T-helper 2 cell treated with Interferon-gamma antibody and Interleukin-4, amounts not matched to agents 5 μg/mL and 100 μg/mL, for 36 hours (primary cell): ENCODE measurements at places on chromosomes 6 and 20.

DNA sequence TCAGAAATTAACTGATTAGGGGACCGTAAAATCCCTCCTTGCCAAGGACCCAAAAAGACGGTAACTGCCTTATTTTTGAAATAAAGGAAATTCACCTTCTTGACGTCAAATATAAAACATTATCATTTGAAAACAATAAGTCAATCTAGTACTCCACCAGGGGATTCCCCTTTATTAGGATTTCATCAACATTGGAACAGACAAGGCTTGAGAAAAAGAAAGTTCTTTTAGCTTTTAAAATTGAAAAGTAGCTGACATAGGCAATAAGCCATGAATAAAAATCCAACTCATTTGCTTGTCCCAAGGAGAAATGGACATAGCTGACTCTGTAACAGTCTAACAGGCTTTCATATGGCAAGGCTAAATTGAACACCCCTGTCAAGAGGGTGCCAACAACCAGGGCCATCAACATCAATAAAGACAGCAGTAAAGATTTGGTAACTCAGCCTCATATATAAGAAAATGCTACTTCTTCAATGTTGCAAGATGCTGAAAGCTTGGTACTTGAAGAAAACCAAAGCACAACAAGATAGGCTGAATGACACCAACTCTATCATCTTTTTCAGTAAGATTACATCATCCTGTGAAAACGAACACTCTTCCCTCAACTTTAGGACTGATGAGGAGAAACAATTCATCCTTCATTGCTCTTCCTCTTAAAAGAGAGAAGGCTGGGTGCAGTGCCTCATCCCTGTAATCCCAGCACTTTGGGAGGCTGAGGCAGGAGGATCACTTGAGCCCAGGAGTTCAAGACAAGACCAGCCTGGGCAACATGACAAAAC is 121.0 kb upstream of the PRDM1 start:
- peaks cover 3% of the 10 kb centered on the region for H3K36me3 ChIP-seq
- H3K27ac ChIP-seq = no peak overlapping the region
- peaks cover 15% of the 10 kb centered on the region for H3K4me1 ChIP-seq
- no peak for DNase-seq

- no peak overlapping the region for H3K27ac ChIP-seq
- H3K4me1 ChIP-seq = peaks cover 7% of the 10 kb centered on the region
- DNase-seq = no peak
- H3K4me3 ChIP-seq = peak overlapping the region; percentile 78
- H3K36me3 ChIP-seq = no peaks in the 10 kb centered on the region
- H3K27me3 ChIP-seq = no peaks in the 10 kb centered on the region
These were observed 307.9 kb upstream of the SLC35B3 start for GRCh38 chr6:8743170-8743745.

DNA sequence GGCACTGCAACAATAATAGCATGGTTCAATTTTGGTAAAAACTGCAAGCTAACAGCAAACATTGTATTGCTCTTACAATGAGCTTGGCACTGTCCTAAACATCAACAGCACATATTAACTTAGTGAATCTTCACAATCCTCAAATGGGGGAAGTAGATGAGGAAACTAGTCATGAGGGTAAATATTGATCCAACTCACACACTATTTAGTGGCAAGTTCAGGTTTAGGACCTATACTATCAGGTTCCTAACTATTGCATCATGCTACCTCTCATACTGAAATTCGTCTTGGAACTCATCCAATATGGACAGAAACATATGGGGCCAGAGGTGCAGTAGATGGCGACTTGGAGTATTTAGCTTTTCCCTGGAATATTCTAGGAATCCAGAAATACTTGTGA is 34.2 kb downstream of the FKBP1C start:
- no peaks in the 10 kb centered on the region for H3K36me3 ChIP-seq
- H3K27me3 ChIP-seq = no peaks in the 10 kb centered on the region
- no peak overlapping the region for H3K27ac ChIP-seq
- no peaks in the 10 kb centered on the region for H3K4me1 ChIP-seq
- no peak for DNase-seq

GRCh38 chr6:11237428-11237827 is 5.0 kb upstream of the NEDD9 start:
- DNase-seq = no peak
- peaks cover 35% of the 10 kb centered on the region for H3K4me1 ChIP-seq
- peaks cover 25% of the 10 kb centered on the region for H3K36me3 ChIP-seq
- H3K27ac ChIP-seq = peak overlapping the region; percentile 64

DNA sequence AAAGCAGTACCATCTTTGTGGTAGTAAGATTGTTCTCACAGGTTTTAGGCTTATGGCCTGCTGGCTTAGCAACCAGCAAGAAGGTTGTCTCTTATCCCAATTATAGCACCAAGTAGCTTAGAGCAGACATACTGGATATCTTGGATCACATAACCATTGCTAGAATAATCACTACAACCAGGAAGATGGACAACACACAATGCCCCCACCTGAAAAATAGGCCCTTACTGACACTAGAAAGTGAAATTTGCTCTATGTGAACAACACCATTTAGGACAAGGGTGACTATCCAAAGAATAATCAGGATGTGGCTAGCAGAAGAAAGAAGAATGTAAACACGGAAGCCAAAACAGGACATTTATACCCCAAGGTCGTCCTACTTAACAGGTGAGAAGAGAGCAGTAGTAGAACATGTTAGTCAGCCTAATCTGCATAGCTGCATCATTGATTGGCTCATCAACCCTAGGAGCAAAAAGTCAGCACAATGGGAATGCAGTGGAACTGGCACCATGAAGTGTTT is 172.7 kb upstream of the MARCKS start:
- H3K27ac ChIP-seq = no peak overlapping the region
- no peak for DNase-seq
- H3K27me3 ChIP-seq = no peaks in the 10 kb centered on the region
- H3K4me3 ChIP-seq = no peak overlapping the region
- H3K4me1 ChIP-seq = no peaks in the 10 kb centered on the region

GRCh38 chr20:23928788-23929187 is 49.2 kb upstream of the CST5 start:
- peaks cover 1% of the 10 kb centered on the region for H3K36me3 ChIP-seq
- no peak for DNase-seq
- H3K27ac ChIP-seq = no peak overlapping the region
- peaks cover 2% of the 10 kb centered on the region for H3K27me3 ChIP-seq
- H3K4me3 ChIP-seq = no peak overlapping the region
- H3K4me1 ChIP-seq = peaks cover 14% of the 10 kb centered on the region

GRCh38 chr6:722077-722524 is 29.2 kb upstream of the EXOC2 start:
- peaks cover 10% of the 10 kb centered on the region for H3K4me1 ChIP-seq
- peak; percentile 68 for DNase-seq
- H3K27me3 ChIP-seq = peaks cover 20% of the 10 kb centered on the region

- no peak for DNase-seq
- H3K27me3 ChIP-seq = no peaks in the 10 kb centered on the region
- peak overlapping the region; percentile 97 for H3K4me3 ChIP-seq
- peaks cover 34% of the 10 kb centered on the region for H3K4me1 ChIP-seq
- peak overlapping the region; percentile 92 for H3K27ac ChIP-seq
These were observed 423 bp downstream of the KLHDC3 start for GRCh38 chr6:43014434-43014909.

DNA sequence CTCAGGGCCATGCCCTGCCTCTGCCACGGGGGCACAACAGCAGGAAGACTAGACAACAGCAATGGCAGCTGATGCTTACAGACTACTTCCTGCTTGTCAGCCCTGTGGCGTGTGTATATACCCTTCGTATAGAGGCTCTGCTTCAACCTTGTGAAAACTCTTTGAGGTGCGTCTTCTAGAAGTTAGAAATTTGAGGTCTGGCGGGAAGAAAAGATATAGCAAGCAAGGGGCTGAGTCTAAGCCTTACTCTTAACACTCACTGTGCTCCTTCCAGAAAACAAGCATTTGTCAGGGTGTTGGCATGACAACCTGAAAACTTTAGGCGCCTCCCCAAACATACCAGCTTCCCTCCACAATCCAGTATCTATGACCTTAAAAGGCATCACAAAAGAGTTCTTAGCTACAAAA is 33.3 kb downstream of the JPH2 start:
- DNase-seq = no peak
- H3K4me1 ChIP-seq = peaks cover 7% of the 10 kb centered on the region
- H3K36me3 ChIP-seq = no peaks in the 10 kb centered on the region
- peaks cover 7% of the 10 kb centered on the region for H3K27me3 ChIP-seq
- H3K27ac ChIP-seq = peak overlapping the region; percentile 9
- H3K4me3 ChIP-seq = no peak overlapping the region

DNA sequence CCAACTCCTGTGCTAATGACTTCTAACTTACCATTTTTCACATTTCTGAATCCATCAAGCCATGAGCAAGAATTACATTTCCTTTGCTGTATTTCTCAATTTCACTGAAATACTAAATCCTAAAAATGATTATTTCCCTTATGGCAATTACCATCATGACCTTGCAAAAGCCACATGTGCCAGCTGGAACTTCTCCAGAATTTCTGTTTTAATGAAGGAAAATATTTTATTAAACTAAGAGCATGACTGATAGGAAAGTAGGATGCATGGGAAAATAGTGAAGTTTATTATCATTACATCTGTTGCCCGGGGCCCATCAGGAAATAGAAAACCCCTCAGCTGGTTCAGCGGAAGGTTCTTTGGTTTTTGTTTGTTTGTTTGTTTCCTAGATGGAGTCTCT is 14.4 kb upstream of the TMEM242 start:
- DNase-seq = no peak
- no peak overlapping the region for H3K4me3 ChIP-seq
- no peaks in the 10 kb centered on the region for H3K36me3 ChIP-seq
- no peaks in the 10 kb centered on the region for H3K4me1 ChIP-seq

DNA sequence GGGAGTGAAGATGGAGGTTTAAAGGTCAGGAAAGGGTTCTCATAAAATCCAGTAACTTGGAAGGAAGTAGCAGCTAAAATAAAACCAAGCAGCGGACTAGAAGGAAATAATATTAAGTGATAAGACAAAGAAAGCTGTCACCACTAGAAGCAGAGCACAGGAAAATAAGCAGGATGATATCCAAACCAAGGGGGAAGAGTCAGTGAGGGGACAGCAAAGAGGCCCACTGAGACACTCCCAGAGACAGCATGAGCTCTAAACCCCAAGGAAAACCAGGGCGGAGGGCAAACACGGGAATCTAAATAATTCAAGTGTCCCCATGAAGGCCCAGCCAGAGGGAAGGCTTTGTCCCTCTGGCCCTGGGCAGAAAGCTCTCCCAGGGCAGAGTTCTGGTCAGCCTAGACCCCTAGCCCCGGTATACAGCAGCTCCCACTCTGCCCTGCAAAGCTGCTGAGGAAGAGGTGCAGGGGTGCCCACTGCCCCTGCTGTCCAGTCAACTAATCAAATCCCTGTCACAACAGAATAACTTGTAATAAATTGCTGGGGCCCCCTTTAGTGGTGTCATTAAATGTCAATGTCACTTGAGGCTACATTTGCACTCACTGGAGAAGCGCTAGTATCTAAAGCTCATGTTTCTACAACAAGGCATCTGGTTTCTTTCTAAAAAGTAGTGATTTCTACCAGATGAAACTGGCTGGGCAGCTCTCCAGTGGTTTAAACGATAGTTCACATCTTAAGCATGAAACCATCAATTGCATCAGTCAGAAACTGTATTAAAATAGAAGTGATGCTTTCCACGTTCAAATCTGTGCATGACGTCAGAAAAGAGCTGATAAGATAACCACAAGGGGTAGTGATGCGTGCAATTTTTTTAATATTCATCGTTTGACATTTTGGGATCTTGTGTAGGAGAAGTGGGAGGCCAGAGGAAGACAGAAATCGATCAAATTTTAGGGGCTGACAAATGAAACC is 13.6 kb downstream of the PDE10A start:
- no peaks in the 10 kb centered on the region for H3K36me3 ChIP-seq
- DNase-seq = no peak
- H3K27ac ChIP-seq = no peak overlapping the region
- no peaks in the 10 kb centered on the region for H3K4me1 ChIP-seq

DNA sequence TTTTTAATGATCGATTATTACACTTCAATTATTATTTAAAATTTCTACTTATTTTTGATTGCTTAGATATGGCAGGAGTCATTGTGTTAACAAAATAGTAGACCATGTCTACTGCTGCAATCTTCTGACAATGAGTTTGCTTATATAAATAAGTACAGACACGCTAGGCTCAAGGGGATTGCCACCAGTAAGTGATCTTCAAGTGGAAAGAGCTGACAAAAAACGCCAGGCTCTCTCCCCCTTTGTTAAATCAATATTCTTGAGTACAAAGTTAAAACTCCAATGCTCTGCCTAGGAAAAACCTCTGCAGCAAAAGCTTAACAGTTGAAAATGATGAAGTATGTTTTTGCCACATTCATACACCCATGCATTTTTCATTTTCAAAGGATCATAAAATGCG is 738.1 kb downstream of the HDGFL1 start:
- no peaks in the 10 kb centered on the region for H3K27me3 ChIP-seq
- no peak overlapping the region for H3K4me3 ChIP-seq
- H3K36me3 ChIP-seq = no peaks in the 10 kb centered on the region
- DNase-seq = no peak
- H3K4me1 ChIP-seq = no peaks in the 10 kb centered on the region

- DNase-seq = peak; percentile 10
- no peaks in the 10 kb centered on the region for H3K27me3 ChIP-seq
- H3K4me3 ChIP-seq = no peak overlapping the region
- H3K27ac ChIP-seq = peak overlapping the region; percentile 2
- peaks cover 26% of the 10 kb centered on the region for H3K4me1 ChIP-seq
These were observed 16.8 kb downstream of the SLC17A2 start for GRCh38 chr6:25913741-25914140.

- DNase-seq = no peak
- no peaks in the 10 kb centered on the region for H3K36me3 ChIP-seq
- no peaks in the 10 kb centered on the region for H3K27me3 ChIP-seq
- H3K4me3 ChIP-seq = no peak overlapping the region
- no peak overlapping the region for H3K27ac ChIP-seq
These were observed 259.6 kb upstream of the PLCB4 start for GRCh38 chr20:8809107-8809953.

DNA sequence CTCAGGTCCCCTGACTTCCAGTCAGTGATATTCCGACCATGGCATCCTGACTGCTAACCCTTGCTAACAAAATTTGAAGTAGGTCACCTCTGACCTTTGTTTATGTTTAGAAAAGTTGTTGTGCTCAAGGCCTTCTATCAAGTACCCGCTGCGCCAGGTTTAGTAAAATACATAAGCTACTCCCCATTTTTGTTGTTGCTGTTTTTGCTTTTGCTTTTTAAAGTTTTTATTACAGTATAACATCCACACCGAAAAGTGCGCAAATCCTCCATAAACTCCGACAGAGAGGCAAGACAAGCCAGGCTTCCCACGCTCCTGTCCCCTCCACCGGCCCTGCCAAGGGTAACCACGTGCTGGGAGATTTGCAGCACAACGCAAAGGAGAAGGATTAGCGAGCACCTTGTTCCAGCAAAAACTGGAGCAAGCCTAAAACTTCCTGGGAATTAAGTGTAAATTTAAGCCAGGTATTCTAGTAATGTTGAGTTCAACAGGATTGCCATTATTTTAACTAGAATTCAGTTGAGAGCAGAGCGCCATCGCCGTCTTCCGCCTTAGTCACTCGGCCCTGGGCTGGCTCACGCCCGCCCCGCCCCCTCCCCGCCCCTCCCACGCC is 17.8 kb upstream of the HMGN4 start:
- H3K27ac ChIP-seq = peak overlapping the region; percentile 88
- H3K36me3 ChIP-seq = peaks cover 2% of the 10 kb centered on the region
- H3K27me3 ChIP-seq = peaks cover 8% of the 10 kb centered on the region
- peaks cover 34% of the 10 kb centered on the region for H3K4me1 ChIP-seq
- H3K4me3 ChIP-seq = peak overlapping the region; percentile 76
- DNase-seq = no peak

GRCh38 chr20:22719167-22719591 is 134.8 kb upstream of the FOXA2 start:
- DNase-seq = no peak
- no peak overlapping the region for H3K27ac ChIP-seq
- H3K4me3 ChIP-seq = no peak overlapping the region
- no peaks in the 10 kb centered on the region for H3K27me3 ChIP-seq
- no peaks in the 10 kb centered on the region for H3K4me1 ChIP-seq
